ENCODE measurements at places on chromosomes 2 and 18.

DNA sequence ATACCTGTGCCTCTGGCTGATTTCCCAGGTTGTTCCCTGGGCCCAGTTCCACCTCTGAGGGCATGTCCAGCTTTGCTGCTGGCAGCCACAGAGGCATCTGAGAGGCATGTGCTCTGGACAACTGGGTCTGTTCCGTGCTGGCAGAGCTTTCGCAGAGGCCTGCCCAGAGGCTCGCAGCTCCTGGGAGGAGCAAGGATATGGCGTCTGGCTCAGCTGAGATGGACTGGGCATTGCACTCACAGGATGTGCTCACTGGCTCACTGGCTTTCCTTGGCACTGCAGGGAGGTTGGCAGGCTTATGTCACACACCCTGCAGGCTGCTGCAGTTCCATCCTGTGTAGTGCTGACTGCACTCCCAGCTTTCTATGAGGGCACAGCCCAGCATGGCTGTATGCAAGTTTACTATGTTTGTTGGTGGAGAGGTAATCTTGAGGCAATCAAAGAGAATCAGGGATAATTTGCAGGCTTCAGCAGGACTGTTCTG is 172.3 kb downstream of the PRKCE start:
- DNase-seq = no peak

DNA sequence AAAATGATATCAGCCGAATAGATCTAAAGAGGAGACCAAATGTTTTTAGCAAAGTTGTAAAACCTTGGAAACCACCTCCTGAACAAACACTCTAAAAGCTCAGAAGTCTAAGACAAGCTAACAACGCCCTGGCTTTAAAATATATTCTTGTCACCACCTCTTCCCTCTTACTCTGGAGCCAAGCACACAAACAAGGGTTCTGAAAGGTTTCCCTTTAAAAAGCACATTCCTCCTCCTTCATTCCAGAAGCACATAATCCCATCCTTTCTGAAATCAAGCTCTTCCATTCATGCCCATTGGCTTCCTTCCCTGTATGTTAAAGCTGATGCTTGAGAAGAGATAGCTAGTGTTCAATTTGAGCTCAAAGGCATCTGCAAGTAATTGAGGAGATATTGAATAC is 382.0 kb downstream of the LNPK start:
- DNase-seq = no peak

GRCh38 chr2:73449404-73449803 is 63.8 kb downstream of the ALMS1 start:
- no peak for DNase-seq

GRCh38 chr2:219918254-219918653 is 290.8 kb downstream of the SLC4A3 start:
- DNase-seq = no peak

Measured in T-cell (primary cell).